ENCODE measurements at places on chromosomes 7 and 10. TPM values are rescaled to one million over a fixed set of nuclear protein-coding genes. Genes with fewer than 3 reads are reported as not detected.

NDUFA5 gene
- 41.3 TPM for total RNA-seq

KIAA1549 gene
- total RNA-seq: 0.53 TPM

KAZALD1 gene
- 0.78 TPM for total RNA-seq

SCD gene
- 257 TPM for total RNA-seq

MYPN gene
- not detected for total RNA-seq

TRIM50 gene
- total RNA-seq: not detected

CALML3 gene
- not detected for total RNA-seq

SPDYE8 gene
- not detected for total RNA-seq

ITPRID1 gene
- total RNA-seq: not detected

MTURN gene
- 2.8 TPM for total RNA-seq

AKR1C1 gene
- 379 TPM for total RNA-seq

LIPM gene
- not detected for total RNA-seq

DGKB gene
- total RNA-seq: 0.33 TPM

DYDC1 gene
- not detected for total RNA-seq

MET gene
- 32.2 TPM for total RNA-seq

CFAP70 gene
- 2.8 TPM for total RNA-seq

SPDYE6 gene
- total RNA-seq: not detected

SHH gene
- total RNA-seq: 17.1 TPM

HTR5A gene
- not detected for total RNA-seq

FEZF1 gene
- not detected for total RNA-seq

CPN1 gene
- total RNA-seq: 46.9 TPM

TMEM139 gene
- 22.0 TPM for total RNA-seq

STRIP2 gene
- 0.96 TPM for total RNA-seq

HOXA10 gene
- total RNA-seq: 0.10 TPM

PDE1C gene
- total RNA-seq: 0.03 TPM

COL17A1 gene
- total RNA-seq: 0.13 TPM

CPVL gene
- 5.0 TPM for total RNA-seq

IPMK gene
- 2.8 TPM for total RNA-seq

WNT16 gene
- total RNA-seq: not detected

SEMA3E gene
- 0.45 TPM for total RNA-seq

ADAM8 gene
- total RNA-seq: 7.4 TPM

ALOX5 gene
- total RNA-seq: 4.8 TPM

GPR85 gene
- 0.25 TPM for total RNA-seq

COL28A1 gene
- 0.58 TPM for total RNA-seq

SDK1 gene
- total RNA-seq: 0.53 TPM

EPO gene
- total RNA-seq: 6.4 TPM
